ENCODE measurements at places on chromosomes 12 and 14.

GRCh38 chr12:47904713-47905709 lies at the start of gene VDR:
Gene VDR (minus strand): TSS chr12:47904994. CDS start chr12:47879113, 25,881 bp downstream.
- DNase-seq: peak; percentile 98

- DNase-seq: no peak
Measured at GRCh38 chr12:67940780-67941243, 48.4 kb upstream of the IFNG-AS1 start.

DNA sequence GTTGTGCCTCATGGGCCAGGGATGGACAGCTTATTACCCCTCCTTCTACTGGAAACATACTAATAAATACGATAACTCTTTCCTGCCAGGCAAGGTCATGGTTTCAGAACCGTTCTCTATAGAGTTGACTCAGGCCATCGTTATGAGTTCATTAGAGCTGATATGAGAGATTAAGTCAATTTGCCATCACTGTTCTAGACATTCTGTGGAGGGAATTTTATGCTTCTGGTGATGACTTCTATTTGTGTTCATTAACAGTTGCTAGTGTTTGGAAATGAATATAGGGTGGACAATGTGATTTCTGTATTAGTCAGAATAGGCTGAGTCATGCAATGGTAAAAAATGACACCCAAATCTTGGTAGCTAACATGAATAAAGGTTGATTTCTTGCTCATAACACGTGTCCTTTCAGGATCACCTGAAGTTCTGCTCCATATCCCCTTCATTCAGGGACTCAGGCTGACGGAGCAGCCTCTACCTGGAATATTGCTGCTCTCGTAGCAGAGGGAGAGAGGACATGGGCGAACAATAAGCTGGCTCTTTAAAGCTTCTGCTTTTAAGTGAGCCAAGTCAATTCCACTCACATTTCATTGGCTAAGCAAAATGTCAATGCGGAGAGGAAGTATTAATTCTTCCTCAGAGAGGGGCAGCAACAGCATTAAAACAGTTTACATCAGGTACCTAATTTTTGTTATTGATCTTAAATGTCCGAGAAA lies 18.5 kb upstream of the TBPL2 start:
- DNase-seq: no peak

DNA sequence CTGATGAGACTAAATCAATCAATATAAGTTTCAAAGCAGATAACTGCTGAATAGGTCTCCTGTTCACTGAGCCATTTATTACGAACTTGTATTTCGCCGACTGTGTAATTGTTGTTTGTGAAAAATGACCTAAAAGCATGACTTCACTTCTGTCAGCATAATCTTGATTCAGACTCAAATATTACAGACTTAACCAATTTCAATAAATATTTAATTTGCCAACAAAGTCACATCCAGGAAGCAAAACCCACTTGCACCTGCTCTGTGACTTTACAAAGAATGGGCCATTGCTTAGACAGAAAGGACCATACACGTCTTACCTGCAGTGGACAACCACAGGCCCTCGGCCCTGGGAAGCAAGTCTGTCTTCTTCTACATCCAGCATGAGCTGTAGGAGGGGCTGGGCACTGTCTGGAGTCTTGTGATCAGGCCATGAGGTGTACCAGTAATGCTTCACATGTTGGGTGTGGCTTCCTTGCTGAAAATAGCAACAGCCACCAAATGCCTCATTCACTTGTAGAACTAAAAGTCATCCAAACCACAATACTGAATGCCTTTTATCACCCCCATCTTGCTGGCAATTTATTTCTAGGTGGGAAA lies 23.5 kb upstream of the PTPRB start:
- DNase-seq: peak; percentile 21

GRCh38 chr12:54007538-54008259 lies 1.1 kb upstream of the HOXC8 start:
- no peak for DNase-seq

- peak; percentile 60 for DNase-seq
Measured at GRCh38 chr12:7131502-7131866, 1.3 kb downstream of the CLSTN3 start.

DNA sequence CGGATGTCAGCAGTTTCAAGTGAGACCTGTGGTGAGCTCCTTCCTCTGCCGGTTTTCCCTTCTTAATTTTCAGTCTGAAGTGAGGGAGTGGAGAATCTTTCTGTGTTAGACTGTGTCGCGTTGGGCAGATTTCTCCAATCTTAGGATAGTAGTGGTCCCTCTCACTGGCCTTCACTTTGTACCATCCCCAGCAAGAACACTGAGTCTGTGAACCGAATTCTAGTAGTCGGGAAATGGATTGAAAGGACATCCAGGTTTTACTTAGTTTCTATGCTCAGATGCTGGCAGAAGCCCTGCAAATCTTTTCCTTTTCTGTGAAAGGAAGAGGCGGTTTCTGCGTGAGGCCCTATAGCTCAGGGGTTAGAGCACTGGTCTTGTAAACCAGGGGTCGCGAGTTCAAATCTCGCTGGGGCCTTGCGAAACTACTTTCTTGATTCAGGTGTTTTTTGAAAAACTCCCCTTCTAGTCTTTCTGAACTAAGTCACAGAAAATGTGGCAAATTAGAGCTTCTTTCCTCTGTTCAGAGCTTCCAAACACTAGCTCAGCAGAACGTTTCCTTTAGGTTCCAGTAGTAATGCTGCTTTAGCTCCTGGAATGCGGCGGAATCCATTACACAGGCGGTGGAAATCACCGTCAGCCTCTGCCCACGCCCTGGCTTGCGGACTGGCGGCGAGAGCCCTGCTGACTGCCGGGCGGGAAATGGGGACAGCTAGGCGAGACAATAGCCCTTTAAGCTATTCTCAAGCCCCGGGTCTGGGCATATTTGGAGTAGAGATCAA lies 2.8 kb upstream of the RNASE4 start:
- DNase-seq: peak; percentile 70

DNA sequence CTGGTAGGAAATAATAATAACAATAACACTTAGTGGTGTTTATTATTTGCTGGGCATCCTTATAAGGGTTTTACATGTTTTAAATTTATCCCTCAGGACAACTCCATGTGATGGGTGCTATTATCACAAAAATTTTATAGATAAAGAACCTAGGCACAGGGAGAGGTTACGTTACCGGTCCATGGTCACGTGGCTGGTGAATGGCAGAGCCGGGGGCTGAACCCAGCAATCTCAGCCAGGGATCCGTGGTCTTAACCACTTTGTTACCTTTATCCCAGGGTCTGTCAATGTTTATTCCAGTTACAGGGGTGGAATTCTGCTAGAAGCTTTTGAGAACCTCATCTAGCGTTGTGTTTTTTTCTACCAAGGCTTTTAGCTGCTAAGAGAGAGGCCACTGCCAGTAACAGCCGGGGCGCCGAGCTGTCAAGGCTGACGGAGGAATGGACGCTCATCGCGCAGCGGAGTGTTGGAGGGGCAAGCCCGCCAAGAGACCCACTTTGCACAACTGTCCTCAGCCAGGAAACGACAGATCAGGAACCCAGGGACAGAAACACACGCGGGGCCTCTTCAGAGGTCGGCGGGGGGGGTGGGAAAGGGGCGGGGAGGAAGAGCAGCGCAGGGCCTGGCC lies 418 bp downstream of the AMN1 start:
- peak; percentile 89 for DNase-seq

DNA sequence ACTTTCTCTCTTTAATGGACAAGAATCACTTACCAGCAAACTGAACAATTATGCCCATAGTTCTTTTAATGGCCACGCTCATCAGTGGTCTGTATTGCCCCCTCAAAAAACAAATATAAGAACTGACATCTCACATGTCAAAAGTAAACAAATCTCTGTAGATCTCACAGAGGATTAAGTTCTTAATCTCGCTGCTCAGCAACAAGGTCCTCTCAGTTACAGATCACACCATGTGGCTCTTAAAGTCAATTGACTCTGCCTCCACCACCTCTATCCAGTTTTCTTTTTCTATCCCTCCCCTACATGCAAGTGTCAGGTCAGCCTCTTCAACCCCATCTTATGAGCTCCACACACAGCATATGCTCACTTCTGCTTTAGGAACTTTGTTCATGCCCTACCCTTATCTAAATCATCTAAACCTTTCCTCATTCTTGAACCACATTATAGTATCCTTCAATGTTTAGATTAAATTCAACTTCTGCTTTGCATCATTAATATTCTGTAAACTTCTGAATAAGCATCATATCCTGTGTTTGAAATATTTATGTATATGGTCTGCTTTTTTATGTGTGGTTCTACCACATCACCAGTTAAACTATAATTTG lies 7.2 kb downstream of the ADAM20 start:
- no peak for DNase-seq

GRCh38 chr12:102633981-102634605 lies 153.7 kb upstream of the IGF1 start:
- DNase-seq: no peak

DNA sequence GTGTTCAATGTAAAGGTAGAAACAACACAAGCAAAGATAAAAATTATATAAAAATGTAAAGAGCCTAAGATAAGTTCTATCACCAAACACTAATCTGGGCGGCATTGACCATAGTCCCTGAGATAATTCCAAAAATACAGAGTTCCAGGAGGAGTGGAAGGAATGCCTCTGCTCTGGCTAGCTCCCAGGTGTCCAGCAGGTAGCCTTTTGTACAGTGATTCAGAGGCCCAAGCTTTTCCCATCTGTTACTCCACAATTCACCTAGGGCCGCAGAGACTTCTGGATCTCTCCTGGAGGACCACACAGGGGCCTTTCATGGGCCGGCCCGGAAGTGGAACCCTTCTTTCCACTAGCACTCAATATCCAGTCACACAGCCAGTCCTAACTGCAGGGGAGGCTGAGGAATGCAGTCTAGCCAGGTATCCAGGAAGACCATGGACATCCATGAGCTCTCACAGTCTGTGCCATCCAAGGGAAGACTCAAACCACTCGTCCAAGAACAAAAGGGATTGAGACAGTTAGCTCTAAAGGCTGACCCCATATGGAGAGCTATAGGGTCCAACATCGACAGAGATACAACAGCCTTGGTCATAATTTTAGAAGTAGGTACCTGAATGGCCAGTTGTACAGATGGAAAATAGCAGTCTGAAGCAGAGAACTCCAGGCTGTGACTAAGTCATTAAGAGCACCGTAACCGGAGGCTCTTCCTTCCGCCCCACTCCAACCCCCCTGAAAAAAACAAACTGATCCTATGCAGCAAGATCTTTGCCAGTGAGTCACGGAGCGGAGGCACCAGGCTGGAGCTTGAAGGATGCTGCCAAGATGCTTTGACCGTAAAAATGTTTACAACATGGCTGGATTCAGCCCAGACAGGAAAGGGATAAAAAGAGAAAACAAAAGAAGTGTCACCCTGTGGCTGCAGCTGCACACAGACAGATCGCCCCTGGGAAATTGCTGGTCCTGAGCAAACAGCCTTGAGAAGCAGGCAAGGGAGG lies 204.8 kb downstream of the NUAK1 start:
- peak; percentile 41 for DNase-seq

DNA sequence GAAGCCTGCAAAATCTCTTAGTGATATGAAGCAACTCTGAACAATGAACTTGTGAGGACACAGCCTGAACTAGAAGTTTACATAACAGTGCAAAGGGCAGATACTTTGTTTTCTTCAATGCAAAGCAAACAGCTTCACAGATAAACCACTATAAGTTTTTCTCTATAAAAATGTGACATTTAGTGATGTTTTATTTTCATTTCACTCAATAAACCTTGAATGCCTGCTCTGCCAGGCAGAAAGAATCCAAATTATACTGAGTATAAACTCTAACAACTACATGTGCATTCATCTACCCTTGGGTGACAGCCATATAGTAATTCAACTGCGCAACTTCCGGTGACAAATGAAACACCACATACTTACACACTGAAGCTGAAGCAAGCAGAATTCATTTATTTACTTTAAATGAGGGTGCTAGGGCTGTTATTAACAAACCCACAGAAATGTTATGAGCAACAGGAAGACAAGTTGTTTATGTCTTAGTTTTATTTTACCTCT lies 10.3 kb downstream of the DCP1B start:
- no peak for DNase-seq

DNA sequence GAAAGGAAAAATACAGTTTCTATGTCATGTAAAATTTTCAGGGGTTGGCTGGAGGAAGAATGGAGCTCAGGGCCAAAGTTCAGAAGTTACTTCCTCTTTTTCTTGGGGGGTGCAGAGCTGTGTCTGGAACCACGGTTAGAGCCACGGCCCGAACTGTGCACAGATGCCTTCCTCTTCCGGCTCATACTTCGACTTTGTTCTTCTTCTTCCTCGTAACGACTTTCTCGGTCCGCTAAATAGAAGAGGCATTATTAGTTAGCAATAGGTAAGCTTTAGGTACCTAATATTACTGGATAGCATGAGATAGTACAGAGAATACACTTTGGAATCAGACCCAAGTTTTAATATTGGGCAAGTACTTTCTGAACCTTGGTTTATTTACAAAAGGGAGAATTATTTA lies 31.2 kb downstream of the SUPT16H start:
- no peak for DNase-seq

- peak; percentile 99 for DNase-seq
Measured at GRCh38 chr12:3559601-3560294, 68.7 kb downstream of the PRMT8 start.

DNA sequence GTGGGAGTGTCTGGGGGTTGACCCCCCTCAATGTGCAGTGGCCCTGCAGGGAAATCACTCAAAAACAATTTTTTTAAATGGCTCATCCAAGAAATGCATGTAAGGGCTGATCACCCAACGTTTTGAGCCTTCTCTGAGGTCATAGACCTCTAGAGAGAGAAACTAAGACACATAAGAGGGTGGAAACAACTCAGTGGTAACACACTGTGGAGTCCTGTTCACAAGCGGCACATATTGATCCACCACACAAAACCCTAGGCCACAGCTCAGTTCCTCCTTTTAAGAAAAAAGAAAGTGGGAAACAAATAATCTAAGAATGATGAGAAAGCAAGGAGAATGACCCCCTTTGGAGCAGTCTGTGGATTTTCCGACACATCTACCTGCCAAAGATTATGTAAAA lies 83.0 kb upstream of the METAP2 start:
- no peak for DNase-seq

DNA sequence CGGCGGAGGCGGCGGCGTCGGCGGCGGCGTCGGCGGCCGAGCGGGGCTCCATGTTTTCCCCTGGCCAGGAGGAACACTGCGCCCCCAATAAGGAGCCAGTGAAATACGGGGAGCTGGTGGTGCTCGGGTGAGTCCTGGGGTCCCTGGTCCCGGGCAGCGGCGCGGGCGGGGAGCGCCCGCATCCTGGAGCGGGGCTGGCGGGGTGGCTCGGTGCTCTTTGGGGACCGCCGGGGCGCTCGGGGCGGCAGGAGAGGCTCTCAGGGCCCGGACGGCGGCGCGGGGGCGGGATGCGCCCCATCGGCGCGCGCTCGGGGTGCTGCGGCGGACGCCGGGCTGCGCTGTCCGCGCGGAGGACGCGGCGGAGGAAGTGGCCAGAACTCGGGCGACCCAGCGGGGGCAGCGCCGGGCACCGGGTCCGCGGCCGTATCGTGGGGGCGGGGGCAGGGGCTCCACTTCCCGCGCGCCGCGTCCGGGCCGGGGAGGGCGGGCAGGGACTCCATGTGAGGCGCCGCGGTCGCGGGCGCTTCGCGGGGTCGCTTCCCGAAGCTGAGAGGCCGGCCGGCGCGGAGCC lies 485 bp downstream of the PELI2 start:
- DNase-seq: peak; percentile 69

DNA sequence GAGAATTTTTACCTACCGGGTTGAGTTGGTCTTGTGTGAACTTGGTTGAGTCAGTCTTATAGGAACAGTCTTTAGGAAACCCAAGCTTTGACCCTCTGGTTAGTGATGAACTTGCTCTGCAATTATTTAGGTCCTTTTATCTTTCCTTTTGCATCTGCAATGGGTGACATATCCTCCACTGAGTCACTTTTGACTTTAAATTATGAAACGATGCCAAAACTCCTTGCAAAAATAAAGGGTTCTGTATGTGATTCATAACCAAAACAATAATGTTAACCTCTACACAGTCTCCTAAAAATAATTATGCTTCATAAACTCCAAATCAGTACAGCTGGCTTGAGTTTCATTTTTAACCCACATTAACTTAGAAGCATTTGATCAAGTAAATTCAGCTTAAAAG lies 979.4 kb downstream of the GALC start:
- no peak for DNase-seq

Data from DMS53 (cell line).